COR-L47 (cell line): ENCODE measurements at places on chromosomes 11 and 22.

GRCh38 chr11:90822996-90823395 lies 600.1 kb upstream of the CHORDC1 start:
- DNase-seq, result no peak

GRCh38 chr11:63687845-63688244 lies 6.5 kb downstream of the RTN3 start:
- DNase-seq, result no peak

GRCh38 chr11:11476971-11477645 lies 124.1 kb upstream of the CSNK2A3 start:
- no peak for DNase-seq

DNA sequence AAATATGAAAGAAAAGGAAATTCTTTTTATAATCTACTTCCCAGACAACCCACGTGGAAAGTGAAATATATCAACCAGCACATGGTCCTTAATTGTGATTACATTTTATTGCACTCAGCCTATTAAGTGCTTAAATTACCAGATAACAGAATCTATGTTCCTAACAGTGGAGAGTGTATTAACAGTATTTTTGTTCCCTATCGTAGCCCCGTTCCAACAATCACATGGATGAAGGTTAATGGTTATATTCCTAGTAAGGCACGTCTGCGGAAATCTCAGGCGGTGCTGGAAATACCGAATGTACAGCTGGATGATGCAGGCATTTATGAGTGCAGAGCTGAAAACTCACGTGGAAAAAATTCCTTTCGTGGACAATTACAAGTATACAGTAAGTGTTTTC lies 626.1 kb upstream of the ARHGAP42 start:
- no peak for DNase-seq

- DNase-seq, result no peak
Observed at GRCh38 chr11:69775163-69775755, at the start of gene FGF4. Gene FGF4 (minus strand): TSS chr11:69775341. CDS start chr11:69775084, 257 bp downstream.

GRCh38 chr11:65672180-65672860 lies 9.6 kb upstream of the RELA start:
- DNase-seq, result no peak

DNA sequence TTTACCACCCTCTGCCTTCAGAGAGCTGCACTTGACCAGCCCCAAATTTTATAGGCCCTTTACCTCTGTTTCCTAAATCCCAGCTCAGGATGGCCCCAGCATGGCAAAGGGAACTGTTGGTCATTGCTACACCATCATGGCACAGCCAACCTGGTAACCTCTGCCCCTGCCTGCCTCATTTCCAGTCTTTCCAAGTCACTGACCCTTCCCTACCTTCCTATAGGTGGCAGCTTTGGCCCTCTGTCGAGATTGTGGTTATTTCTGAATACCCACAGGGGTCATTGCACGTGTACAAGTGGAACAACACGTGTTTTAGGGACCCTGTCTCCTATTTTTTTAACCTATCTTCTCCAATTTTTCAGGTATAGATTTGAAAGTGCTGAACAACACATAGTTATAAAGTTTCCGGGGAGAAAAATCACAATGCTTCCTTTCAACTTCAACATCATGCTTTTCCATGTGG lies 2.8 kb downstream of the GALNT18 start:
- no peak for DNase-seq

- no peak for DNase-seq
Observed at GRCh38 chr11:116842909-116843308, 5.5 kb upstream of the APOA1 start.

DNA sequence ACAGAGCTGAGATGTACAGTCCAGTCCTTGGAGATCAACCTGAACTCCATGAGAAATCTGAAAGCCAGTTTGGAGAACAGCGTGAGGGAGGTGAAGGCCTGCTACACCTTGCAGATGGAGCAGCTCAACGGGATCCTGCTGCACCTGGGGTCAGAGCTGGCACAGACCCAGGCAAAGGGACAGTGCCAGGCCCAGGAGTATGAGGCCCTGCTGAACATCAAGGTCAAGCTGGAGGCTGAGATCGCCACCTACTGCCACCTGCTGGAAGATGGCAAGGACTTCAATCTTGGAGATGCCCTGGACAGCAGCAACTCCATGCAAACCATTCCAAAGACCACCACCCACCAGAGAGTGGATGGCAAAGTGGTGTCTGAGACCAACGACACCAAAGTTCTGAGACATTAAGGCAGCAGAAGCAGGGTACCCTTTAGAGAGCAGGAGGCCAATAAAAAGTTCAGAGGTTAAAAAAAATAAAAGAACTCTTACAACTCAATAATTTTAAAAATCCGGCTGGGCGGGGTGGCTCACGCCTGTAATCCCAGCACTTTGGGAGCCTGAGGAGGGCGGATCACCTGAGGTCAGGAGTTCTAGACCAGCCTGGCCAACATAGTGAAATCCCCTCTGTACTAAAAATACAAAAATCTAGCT lies 69.9 kb upstream of the RTL6 start:
- DNase-seq, result peak; percentile 21

DNA sequence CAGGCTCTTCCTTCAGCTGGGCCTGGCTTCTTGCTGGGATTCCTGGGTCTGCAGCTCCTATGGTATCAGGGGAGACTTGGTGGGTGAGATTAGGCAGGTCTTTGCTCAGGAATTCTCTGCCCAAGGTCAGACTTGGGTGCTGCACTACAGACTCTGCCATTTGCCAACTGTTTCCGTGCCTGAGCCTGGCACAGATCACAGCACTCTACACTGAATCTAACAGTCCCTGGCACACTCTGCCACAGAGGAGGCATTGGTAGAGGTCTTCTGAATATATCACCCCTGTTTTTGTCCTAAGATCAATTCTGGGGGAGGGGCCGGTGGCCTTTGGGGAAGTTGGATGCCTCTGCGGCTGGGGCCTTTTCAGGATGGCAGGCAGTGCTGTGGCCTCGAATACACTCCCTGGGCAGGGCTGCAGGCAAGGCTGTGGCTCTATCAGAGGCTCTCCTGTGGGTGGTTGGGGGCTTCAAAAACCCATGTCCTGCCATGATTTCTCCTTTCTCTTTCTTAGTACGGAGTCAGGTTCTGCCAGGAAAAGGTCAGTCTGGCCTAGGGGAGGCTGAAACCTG lies 115.0 kb upstream of the NARS2 start:
- no peak for DNase-seq

GRCh38 chr11:88454881-88455280 lies 117.3 kb upstream of the CTSC start:
- no peak for DNase-seq

DNA sequence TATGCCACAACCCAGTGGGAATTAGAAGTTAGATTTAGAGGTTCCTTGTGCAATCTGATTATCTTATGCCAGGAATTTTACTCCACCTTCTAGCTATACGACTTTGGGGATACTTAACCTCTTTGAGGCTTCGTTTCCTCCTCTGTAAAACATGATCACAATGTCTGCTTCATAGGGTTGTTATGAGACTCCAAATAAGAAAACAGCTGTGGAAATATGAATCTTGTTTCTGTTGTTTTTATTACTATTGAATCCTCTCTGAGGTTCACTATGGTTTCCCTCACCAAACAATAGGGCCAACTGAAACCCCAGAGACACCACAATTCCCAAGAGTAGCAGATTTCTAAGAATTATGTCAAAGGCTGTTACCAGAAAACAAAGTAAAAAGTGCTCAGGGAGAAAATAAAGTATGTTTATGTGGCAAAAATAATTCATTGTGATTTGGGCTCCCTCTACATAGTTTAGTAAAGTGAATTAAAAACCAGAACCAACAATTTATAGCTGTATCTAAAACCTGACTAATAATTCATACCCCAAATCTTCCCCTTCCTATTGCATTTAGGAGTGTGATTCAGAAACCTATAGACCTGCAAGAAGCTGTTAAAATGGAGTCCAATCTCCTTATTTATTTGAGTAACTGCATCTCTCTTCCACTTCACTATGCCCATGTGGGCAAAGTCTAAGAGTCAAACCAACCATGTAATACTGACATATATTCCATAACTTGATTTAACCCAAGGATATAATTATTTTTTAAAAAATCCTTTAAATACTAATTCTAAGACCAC lies 38.4 kb downstream of the AMBRA1 start:
- no peak for DNase-seq

GRCh38 chr22:31748490-31748889 lies 1.4 kb downstream of the PRR14L start:
- peak; percentile 9 for DNase-seq

DNA sequence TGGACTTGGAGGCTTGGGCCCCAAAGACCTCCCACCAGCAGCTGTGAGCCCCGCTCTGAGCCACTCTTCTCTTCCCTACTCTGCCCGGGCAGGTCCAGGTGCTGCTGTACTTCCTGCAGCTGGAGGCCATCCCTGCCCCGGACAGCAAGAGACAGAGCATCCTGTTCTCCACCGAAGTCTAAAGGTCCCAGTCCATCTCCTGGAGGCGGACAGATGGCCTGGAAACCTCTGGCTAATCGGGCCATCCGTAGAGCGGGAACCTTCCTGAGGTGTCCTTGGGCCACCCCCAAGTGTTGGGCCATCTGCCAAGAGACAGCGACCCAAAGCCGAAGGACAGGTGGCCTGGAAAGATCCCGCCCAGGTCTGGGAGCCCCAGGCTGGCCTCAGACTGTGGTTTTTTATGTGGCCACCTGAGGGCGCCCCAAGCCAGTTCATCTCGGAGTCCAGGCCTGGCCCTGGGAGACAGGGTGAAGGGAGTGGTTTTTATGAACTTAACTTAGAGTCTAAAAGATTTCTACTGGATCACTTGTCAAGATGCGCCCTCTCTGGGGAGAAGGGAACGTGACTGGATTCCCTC lies 135.1 kb downstream of the BCR start:
- peak; percentile 26 for DNase-seq

GRCh38 chr22:37290737-37291136 lies 8.4 kb downstream of the CYTH4 start:
- no peak for DNase-seq

GRCh38 chr22:45019861-45020655 lies 10.3 kb upstream of the PHF21B start:
- DNase-seq, result no peak

- DNase-seq, result no peak
Observed at GRCh38 chr11:71096751-71097388, 155.5 kb downstream of the SHANK2 start.

DNA sequence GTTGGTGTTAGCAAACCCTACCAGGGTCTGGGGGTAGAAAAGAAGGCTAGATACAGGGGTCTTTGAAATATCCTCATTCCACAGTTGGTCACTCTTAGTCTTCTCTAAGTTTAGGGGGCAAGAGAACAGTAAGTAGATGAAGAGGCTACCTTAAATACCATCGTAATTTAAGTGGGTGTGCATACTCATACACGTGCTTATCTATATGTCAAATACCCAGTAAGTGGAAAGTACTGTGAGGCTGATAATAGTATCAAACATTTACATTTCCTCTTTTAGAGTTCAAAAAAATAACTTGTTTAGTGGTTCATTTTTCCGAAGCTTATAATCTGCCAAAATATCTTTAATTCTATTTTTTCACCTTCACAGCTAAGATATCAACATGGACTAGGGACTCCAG lies 90.7 kb downstream of the WNT11 start:
- DNase-seq, result no peak

DNA sequence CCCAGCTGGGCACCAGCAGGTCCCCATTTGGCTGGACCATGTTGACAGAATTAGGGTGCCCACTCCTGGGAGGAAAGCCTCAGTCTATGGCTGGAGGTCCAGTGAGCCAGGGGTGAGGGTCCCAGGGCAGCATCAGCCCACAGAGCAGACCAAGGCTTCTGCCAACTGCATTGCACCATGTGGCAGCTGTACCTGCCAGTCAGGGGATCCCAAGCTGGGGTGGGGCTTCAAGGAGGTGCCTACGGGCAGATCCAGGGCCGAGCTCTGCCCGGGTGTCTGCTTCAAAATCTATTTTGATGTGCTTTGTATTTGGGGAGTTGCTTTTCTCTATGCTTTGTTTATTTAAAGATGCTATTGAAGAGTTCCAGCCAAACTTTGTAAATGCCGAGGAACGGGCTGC lies 10.4 kb downstream of the GP1BB start:
- DNase-seq, result no peak

DNA sequence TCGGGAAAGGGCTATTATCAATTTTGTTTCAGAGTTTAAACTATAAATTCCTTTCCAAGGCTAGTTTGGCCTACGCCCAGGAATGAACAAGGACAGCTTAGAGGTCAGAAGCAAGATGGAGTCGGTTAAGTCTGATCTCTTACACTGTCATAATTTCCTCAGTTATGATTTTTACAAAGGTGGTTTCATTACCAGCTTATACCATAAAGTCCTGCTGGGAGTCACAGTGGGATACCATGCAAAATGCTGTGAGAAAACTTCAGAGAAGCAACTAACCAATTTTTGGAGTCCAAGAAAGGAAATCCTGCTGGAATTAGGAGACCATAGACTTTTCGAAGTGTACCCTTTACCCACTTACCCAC lies 17.4 kb upstream of the ZC3H12C start:
- DNase-seq, result no peak

- no peak for DNase-seq
Observed at GRCh38 chr11:64619196-64619595, 28.2 kb downstream of the SLC22A12 start.

GRCh38 chr11:36257351-36257750 lies 31.9 kb downstream of the COMMD9 start:
- no peak for DNase-seq

DNA sequence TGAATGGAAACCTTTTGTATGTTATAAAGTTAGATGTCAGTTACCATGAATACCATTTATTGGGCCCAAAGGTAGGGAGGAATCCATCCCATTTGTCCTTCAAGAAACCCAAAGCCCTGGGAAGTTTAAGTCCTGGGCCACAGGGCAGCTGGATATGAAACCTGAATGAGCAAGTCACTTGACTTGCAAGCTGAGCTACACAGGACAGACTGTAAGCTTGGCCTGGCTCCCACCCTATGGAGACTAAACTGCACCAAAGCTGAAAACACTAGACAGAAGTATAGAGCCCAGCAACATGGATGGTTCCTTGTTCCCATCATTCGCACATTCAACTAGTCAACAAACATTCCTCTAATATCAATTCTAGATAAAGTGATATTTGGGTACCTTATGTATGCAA lies 71.3 kb downstream of the KCNC1 start:
- no peak for DNase-seq

GRCh38 chr11:25436326-25436725 lies 895.6 kb upstream of the ANO3 start:
- DNase-seq, result no peak

GRCh38 chr11:115626414-115626813 lies 122.2 kb upstream of the CADM1 start:
- DNase-seq, result no peak

GRCh38 chr11:34495724-34496377 lies 17.7 kb downstream of the ELF5 start:
- peak; percentile 91 for DNase-seq

GRCh38 chr11:58392746-58393145 lies 13.9 kb downstream of the OR5B3 start:
- no peak for DNase-seq

- DNase-seq, result no peak
Observed at GRCh38 chr22:48765595-48765994, 1062.1 kb downstream of the BRD1 start.

- no peak for DNase-seq
Observed at GRCh38 chr11:130897262-130898182, 18.8 kb downstream of the SNX19 start.

- DNase-seq, result no peak
Observed at GRCh38 chr11:46036969-46037368, 84.3 kb downstream of the PHF21A start.

- DNase-seq, result no peak
Observed at GRCh38 chr11:109236188-109236587, 185.8 kb upstream of the C11orf87 start.
